ENCODE measurements at places on chromosomes 1 and 21.

DNA sequence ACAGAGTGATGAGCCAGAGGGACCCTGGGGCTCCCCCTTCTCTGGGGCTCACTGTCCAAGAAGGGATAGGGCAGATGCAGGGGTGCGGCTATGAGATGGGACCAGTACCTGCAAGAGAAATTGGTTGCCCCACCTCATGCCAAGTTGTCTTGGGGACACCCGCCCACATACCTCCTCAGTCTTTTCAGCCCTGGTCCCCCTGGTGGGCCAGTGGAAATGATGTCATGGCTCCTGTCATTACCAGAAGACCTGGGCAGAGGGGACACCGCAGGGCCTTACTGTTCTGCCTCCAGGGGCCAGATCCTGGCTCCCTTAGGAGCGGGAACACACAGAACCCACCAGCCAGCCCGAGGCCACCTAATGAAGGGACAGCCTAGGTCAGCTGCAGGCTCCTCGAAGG is 63.2 kb downstream of the CDK18 start:
- no peak for DNase-seq

DNA sequence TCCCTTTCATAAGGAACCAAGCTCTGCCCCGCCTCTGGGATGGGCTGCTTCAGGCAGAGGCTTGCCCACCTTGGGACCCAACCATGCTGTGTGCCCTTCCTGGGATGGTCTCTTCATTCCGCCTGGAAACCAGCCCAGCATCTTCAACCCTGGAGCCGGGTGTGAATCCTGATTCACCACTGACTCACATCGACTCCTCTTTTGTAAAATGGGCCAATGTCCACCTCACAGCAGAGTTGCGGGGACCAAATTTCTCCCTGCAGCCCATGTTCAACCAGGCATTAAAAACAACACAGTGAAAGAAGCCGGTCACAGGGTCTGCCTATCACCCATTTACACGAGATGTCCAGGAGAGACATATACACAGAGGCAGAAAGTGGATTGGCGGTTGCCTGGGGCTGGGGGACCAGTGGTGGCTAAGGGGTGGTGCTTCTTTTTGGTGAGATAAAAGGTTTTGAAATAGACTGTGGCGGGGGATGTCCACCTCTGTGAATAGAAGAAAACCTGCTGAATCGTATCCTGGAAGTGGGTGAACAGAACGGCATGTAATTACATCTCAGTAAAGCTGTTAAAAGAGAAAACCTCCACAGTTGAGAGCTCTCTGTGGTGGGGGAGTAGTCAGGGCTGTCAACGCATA is 6.9 kb upstream of the GPR153 start:
- DNase-seq = no peak

- peak; percentile 13 for DNase-seq
Measured at GRCh38 chr21:35448876-35449599, 399.9 kb upstream of the RUNX1 start.

DNA sequence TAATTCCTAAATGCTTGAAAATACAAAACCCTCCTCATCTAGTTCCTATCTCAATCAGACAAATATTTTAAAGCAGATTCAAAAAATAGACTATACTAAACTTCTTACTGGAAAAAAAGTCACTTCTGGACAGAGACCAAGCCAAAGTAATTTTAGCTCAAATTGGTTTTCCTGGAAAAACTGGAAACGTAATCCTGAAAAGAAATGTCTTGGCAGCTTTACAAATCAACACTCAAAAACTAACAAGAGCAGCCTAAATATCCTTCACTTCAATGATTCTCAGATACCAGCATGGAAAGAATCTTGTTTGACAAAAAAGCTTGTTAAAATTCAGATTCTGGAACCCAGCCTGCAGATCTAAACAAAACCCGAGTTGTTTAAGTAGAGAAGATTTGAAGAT is 9.1 kb upstream of the GPR88 start:
- no peak for DNase-seq

DNA sequence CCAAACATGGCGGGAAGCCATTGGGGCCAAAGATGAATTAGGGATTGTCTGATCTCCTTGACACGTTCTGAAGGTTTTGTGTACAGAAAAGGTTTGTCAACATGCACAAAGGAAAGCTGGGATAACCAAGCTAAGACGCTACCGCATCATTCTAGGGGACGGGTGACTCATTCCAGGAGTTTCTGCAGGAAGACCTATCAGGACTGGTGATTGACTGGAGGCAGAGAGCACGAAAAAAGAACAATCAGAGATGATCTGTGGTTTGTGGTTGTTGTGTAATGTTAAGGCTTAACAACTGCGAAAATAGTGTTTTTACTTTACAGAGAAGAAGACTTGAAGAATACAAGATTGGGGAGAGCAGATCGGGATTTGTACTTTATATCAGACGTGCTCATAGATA is 22.2 kb upstream of the ERG start:
- DNase-seq = no peak

- DNase-seq = no peak
Measured at GRCh38 chr1:244173240-244173639, 122.2 kb downstream of the ZBTB18 start.

DNA sequence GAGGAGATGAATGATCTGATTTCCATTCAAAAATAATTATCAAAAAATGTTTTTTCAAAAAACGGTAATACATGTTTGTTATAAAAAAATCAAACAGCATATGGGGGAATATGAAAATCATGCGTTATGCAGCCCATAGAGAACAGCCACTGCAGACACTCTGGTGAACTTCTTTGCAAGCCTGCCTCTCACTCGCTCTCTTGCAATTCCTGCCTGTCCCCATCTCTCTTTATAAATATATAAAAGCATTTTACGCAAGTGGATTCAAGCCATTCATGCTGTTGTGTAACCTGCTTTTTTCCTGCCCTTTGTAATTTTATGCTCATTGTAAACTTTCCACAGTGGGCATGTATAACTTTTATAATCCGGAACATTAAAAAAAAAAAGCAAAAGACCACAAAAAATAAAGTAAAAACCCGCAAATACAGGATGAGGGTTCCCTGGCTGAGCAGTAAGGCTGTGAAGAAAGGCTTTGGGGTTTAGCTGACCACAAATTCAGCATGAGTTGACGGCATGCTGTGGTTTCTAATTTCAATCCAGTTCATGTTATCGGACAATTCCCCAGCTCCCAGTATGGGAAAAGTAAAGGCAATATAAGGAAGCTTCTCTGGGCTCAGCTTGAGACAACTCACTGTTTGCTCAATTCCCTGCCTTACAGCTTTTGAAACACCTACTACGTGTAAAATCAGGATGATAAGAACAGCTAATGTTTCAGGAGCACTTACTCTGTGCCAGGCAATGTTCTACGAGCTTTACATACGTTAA is 52.8 kb upstream of the ZBTB40 start:
- DNase-seq = no peak

GRCh38 chr1:5858246-5858645 is 134.0 kb downstream of the NPHP4 start:
- DNase-seq = no peak

DNA sequence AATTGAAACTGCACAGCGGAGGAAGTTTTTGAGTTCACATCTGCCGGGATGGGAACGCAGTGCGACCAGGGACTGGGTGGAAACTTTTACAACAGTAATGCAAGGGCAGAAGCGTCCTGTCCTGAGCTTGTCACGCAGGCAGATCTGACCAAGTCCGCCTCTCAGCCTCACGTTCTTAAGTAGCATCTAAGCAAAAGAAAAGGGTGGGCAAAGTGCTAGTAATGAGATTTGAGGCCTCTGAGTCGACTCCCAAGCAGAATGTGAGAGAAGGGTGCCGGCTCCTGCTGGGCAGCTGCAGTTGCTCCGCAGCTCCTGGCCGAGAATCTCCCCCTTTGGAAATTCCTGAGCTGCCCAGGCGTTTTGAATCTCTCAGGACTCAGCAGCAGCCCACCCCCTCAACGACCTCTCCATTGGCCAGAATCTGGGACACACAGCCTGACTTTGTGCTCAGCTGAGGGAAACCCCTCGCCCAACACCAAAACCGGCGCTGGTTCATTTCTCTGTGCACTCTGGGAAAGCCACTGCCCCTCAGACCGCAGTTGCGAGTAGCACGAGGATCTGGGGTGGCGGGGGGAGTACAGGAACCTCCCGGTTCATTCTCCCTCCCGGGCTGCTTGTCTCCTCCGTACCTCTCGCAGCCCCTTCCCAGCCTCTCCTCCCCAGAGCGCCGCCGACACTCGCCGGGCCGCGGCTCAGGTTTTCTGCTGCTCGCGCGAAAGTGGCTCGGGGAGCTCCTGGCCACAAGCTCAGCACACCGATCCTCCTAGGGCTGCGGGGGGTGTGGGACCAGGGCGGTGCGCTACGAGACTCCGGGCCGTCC is 913 bp upstream of the S1PR1 start:
- DNase-seq = peak; percentile 37

DNA sequence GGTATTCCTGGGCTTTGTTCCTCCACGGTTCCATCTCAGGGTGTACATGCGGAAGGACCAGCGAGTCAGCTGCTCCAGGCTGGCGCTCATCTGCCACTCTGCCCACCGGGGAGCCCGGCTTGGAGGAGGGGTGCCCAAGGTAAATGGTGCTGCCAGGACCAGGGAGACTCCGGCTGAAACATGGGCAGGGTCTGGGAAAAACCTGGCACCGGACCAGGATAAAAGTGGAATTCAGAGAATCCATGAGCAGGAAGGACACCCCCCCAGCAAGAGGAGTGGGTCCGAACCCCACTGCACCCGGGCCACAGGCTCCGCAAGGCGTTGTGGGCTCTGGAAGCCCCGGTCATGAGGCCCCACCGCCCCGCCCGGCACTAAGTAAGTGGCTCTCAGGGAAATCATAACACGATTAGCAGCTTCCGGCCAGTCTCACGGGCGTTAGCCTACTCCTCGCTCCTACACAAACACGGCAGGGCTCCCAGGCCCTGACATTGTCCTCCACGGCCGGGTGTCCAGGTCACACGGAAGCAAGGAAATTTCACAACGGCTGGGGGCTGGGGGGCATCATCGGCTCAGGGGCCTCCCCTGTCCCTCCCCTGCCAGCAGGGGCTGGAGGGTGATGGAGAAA is 21.1 kb downstream of the MEGF6 start:
- no peak for DNase-seq

DNA sequence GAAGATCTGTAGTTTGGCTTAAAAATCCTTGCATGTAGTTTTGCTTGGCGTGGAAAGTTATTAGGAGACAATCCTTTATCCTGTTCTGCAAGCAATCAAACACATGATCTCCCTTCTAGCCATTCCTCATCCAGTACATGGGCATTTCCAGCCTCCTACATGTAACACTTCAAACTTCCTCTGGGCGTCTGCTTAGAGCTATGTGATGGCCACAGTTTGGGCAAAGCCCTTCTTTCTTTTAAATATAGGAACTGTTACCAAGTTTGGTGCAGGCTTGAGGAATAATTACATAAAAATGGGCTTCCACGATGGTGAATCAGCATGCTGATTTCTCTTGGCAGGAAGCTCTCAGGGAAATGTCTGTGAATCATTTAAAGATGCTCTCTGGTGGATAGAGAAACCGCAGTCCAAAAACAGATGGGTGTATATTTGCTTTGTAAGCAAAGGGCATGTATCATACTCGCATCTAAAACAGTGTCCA is 176.9 kb upstream of the FMN2 start:
- peak; percentile 58 for DNase-seq

DNA sequence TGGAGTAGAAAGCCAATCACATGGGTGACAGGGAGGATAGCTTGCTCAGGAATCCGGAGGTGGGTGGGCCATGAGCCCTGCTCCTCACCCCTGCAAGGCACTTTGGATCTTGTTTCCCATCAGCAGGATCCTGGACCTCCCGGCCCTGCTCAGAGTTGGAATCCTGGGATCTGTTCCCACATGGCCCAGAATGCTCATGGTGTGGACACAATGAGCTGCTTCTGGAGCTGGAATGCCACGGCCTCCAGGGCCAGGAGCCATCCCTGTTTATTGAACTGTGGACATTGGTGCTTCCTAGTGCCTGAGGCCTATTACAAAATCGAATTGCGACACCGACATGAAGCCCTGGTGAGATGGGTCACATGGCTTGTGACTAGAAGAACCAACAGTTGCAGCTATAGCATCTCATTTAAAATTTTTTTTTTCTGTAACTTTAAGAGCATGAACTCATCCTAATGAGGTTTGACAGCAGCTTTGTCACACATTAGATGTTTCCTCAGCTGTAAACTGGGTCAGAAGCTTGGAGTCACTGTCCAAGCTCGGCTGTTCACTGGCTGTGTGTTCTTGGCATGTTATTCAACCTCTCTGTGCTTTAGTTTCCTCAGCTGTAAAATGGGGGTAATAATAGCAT is 40.4 kb upstream of the GOLT1A start:
- peak; percentile 36 for DNase-seq

DNA sequence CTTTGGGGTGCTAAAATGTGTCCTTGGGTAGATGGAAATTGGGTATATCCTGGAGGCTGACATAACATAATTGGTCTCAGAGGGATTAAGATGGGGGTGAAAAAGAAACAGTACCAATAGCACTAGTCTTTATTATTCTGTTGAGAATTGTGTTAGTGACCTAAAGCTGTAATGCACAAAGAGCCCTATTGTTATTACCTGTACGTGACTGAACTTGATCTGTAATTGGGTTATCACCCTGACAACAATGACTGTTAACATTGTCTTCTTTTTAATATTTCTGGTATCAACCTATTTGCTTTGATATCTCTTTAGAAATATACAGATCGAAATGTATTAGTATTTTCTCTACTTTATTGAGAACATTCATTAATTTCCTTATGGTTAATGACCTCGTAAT is 147.6 kb downstream of the NEK7 start:
- DNase-seq = no peak

GRCh38 chr1:12251442-12251841 is 21.6 kb downstream of the VPS13D start:
- DNase-seq = no peak

GRCh38 chr1:206854401-206855129 is 10.9 kb upstream of the IL20 start:
- DNase-seq = no peak

DNA sequence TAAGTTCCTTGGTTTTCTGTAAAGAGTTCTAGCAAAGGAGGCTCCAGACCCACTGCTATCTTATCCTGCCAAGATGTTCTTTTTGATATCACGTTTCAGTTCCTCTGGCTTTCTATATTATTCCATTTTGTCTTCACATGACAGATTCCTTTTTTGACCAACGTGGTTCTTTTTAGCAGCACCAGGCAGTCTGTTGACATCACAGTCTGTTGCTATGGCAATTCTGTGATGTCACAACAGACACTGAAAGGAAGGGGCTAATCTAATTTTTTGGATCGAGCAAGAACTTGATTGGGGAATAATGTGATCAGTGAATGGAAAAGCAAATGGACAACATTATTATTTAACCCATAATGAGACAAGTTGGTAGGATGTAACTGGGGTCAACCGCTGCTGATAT is 64.5 kb upstream of the GOLT1A start:
- DNase-seq = no peak

GRCh38 chr1:53586765-53587164 is 127.6 kb downstream of the DMRTB1 start:
- DNase-seq = no peak

GRCh38 chr1:19061798-19062197 is 105.3 kb upstream of the IFFO2 start:
- no peak for DNase-seq

GRCh38 chr1:30109853-30110252 is 613.5 kb downstream of the MATN1 start:
- DNase-seq = peak; percentile 17

All from hepatic stellate cell (primary cell).